ENCODE measurements at places on chromosomes 2 and 18. TPM values are rescaled to one million over a fixed set of nuclear protein-coding genes. Genes with fewer than 3 reads are reported as not detected.

GRCh38 chr2:218228366-218229090 is 11.5 kb downstream of the ARPC2 start:
- no peak for DNase-seq

REG1B gene
- 70.8 TPM for total RNA-seq

- DNase-seq = no peak
Measured at GRCh38 chr2:231521443-231521842, 8.8 kb downstream of the NMUR1 start.

GRCh38 chr2:241509155-241509784 is 886 bp upstream of the STK25 start:
- no peak for DNase-seq

CHRNG gene
- total RNA-seq = not detected

- DNase-seq = no peak
Measured at GRCh38 chr2:110871637-110872036, 139.3 kb downstream of the ACOXL start.

DNA sequence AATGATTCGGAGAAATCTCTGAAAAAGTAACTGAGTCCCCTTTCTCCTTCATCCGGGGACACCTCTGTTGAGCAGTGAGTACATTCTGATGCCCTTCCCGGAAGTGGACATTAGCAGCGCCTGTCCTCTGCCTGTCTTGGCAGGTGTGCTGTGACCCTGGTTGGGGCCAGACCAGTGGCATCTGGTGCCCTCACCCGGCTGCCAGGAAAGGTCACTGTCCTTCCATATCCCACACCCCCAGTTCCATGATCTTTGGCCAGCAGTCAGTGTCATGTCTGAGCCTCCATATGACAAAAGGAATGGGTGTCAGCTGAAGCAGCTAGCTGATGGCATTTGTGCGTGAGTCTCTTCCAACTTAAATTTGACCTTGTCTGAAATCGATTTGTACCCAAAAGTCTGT is 128.1 kb downstream of the NCK2 start:
- DNase-seq = no peak

GRCh38 chr2:36411962-36412444 is 56.4 kb downstream of the CRIM1 start:
- DNase-seq = no peak

DNA sequence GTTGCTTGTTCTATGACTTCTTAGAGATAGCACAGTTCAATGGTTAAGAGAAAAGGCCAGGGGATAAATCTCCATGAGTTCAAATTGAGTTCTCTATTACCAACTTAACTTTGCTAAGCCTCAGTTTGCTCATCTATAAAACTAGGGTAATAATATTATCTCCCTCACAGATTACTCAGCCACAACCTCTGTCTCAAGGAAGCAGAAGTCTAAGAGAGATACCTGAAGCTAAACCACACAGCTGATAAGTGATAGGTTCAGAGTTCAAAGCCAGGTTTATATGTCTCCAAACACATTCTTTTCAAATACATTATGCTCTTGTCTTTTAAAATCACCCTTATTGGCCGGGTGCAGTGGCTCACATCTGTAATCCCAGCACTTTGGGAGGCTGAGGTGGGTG is 287.7 kb downstream of the NBAS start:
- no peak for DNase-seq

DNA sequence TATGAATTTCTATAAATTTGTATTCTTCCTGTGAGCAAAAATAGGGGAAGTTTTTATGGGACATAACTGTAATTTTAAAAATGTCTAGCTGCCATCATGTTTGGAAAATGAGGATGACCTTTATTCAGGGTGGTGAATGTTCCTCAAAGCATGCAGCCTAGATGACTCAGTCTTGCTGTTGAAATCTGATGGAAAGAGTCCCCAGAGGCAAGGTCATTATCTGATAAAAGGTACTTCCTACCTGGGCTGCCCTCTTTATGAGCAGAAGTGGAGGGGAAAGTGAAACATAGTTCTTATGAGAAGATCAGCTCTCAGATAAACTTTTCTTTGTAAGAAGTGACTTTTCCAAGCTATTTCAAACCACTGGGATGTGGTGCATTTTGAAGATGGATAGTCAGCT is 1144.7 kb upstream of the PIK3C3 start:
- DNase-seq = no peak

DNA sequence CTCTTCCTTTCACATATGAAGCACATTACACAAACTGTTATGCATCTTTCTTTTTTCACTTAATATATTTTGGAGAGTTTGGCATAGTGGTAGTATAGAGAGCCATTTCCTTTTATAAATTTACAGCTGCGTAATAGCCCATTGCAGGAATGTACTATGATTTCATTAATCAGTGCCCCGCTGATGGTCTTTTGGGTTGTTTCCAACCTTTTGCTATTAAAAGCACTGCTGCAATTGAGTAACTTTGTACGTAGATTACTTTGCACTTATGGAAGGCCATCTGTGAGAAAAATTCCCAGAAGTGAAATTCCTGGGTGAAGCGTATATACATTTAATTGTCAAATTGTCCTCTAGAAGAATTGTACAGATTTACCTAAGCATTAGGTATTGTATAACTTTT is 565.3 kb upstream of the ZNF804A start:
- no peak for DNase-seq

CAVIN2 gene
- total RNA-seq = 14.3 TPM

ICOS gene
- not detected for total RNA-seq

DNA sequence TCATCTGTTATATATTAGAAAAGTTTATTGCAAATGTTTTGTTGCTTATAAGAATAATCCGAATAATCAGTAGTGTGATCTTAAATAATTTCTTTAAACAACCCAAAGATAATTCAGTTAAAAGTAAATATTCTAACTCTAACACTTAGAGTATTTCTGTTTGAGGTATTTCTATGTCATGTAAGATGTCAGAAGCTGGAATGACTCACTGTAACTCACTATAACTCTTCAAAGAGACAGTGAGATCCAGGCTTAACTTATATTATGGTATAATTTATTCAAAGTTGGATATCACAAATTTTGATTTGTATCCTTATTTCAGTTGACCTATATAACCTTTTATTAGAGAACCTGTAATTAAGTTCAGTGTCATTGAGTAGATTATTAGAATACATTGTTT is 6.9 kb downstream of the MBD5 start:
- no peak for DNase-seq

- no peak for DNase-seq
Measured at GRCh38 chr2:37919631-37920032, 5.5 kb upstream of the RMDN2 start.

CELF4 gene
- total RNA-seq = 4.8 TPM

GRCh38 chr2:66866331-66867062 is 431.6 kb downstream of the MEIS1 start:
- no peak for DNase-seq

DNA sequence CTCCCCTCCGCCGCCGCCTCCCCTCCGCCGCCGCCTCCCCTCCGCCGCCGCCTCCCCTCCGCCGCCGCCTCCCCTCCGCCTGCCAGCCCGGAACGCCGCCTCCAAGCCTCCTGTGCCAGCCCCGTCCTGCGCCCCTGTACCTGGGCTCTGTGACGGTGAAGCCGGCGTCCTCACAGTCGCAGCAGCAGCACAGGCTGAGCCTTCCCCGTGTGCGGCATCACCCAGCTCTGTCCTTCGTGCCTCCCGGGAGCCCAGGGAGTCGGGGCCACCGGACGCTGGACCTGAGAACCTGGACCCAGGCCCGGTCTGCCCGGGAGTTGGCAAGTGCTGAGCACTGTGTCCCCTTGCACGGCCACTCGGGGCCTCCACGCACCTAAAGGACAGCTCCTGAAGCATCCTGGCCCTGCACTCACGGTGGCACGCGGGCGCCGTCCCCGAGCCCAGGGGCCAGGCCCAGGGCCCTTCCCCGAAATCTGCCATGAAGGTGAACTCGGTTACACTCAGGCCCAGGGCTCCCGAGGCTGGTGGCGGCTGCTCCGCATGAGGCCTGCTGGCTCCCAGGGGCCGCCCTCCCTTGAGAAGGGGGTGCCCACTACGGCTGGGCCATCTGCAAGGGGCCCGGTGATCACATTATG is 32.9 kb downstream of the RTP5 start:
- DNase-seq = peak; percentile 34

- DNase-seq = no peak
Measured at GRCh38 chr2:44119878-44120277, 48.8 kb upstream of the PPM1B start.

FKBP7 gene
- total RNA-seq = 1.2 TPM

- DNase-seq = no peak
Measured at GRCh38 chr2:70078384-70078783, 8.9 kb upstream of the PCBP1 start.

DNA sequence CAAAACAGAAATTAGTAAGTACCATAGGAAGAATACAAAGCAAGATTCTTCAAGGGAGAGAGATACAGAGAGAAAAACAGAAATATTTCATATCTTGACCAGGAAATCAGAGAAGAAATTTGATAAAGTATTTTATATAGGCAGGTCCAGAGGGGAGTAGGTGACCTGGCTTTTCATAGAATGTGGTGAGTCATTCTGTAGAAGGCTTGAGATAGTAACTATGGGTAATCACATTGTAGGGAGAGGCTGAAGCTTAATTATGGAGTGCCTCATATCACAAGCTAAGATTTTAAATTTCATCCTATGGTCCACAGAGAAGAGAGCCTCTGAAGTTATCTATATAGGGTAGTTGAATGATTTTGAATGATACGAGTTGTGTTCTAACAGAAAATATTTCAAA is 195.0 kb upstream of the CYRIA start:
- no peak for DNase-seq

GRCh38 chr2:226376516-226377180 is 423.0 kb downstream of the IRS1 start:
- DNase-seq = no peak

KANSL3 gene
- total RNA-seq = 69.2 TPM

GRCh38 chr18:10752382-10752781 is 226.6 kb downstream of the NAPG start:
- no peak for DNase-seq

- DNase-seq = no peak
Measured at GRCh38 chr18:69725009-69725408, 222.7 kb downstream of the CD226 start.

- DNase-seq = no peak
Measured at GRCh38 chr2:70331012-70331411, 29.1 kb upstream of the FAM136A start.

DNA sequence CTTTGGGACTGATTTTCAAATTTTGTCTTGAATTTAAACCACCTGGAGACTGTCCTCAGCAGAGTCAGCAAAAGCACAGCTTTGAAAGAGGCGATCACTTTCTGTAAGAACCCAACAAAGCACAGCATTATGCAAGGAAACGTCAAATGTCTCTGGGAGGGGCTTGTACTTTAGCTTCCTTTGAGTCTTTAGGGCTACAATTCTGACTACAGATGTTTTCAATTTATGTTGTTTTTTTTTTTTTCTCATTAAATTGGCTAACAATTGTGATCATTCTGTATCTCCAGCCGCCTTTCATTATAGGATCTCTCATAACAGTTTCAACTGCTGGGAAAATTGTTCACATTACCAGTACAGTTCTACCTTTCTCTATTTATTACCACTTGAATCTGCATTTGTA is 48.3 kb downstream of the COL3A1 start:
- no peak for DNase-seq

DNA sequence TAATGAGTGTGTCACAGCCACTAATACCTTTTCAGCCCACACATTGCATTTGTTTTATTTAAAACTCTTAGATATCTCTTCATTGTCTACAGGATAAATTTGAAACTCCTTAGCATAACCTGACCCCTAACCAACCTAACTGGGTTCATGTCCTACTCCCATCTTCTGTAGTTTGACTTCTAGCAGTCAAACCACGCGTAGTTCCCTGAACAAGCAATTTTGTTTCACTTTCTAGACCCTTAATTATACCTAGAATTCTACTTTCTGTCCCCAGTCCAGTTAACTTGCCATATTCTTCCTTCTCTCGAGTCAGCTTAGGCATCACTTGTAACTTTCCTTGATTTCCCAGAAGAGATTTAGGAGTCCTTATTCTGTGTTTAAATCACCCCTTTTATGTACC is 55.1 kb downstream of the RBBP8 start:
- no peak for DNase-seq

B3GNT7 gene
- total RNA-seq = 75.3 TPM

DNA sequence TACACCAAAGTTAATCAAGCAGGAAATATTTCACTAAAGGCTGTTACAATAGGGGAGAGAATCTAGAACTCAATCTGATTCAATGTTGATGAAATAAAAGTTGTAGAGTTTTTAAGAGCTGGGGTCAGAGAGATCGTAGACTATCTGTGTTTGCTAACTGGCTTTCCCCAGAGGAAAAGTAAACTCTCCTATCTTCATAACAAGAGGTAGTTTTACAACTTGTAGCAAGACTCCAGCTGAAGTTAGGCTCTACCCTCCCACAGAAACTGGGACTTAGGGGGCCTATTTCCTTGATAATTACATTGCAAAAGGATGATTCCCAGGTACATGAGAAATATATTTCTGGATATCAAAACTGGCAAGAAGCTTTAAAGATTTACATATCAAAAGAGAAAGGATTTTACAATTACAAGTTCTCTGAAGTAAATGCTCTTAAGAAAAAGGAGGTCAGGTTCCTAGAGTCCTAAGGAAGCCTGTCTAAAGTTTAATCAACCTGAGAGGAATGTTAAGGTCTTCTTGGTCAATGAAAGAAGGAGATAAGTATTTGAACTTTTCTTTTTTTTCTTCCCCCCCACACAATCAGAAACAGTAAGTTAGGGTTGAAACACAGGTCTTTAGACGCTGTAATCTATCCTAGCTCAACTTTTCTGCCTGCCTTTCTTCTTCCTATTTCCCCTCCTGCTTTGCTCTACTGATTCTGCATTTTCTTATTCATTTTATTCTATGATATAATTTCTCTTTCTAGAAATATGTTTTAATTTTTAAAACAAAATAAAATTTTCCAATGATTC is 692.2 kb upstream of the LINC00305 start:
- no peak for DNase-seq

SPR gene
- 28.1 TPM for total RNA-seq

- no peak for DNase-seq
Measured at GRCh38 chr18:61890344-61890743, 2.5 kb downstream of the RNF152 start.

RUFY4 gene
- not detected for total RNA-seq

- no peak for DNase-seq
Measured at GRCh38 chr2:199716807-199717586, 134.0 kb downstream of the FTCDNL1 start.

- DNase-seq = no peak
Measured at GRCh38 chr2:215664847-215665525, 229.1 kb upstream of the FN1 start.

DNA sequence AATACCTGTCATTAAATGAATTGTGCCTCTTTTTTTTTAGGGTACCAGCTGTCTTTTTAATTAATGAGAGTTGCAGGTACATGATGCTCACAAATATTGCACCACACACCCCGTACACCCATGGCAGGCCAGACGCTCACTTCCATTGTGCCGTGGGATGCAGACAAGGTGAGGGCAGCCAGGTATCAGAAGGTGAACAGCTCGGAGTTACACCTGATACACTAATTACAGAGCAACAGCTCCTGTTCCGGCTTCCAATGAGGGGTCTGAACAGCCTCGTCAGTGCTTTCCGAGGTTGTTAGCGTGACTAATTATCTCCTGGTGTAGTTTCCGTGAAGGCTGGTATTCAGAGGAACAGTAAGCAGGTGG is 442.8 kb downstream of the ZNF516 start:
- no peak for DNase-seq

- DNase-seq = no peak
Measured at GRCh38 chr2:44342854-44343253, 18.4 kb downstream of the PREPL start.

GRCh38 chr2:222641336-222641735 is 14.6 kb downstream of the FARSB start:
- DNase-seq = no peak
